ENCODE measurements at places on chromosomes 2 and 18. TPM values are rescaled to one million over a fixed set of nuclear protein-coding genes. Genes with fewer than 3 reads are reported as not detected.

HTR2B gene
- total RNA-seq = 0.09 TPM

SCG2 gene
- total RNA-seq = not detected

GPR17 gene
- total RNA-seq = not detected

PARD6G gene
- 2.2 TPM for total RNA-seq

DNA sequence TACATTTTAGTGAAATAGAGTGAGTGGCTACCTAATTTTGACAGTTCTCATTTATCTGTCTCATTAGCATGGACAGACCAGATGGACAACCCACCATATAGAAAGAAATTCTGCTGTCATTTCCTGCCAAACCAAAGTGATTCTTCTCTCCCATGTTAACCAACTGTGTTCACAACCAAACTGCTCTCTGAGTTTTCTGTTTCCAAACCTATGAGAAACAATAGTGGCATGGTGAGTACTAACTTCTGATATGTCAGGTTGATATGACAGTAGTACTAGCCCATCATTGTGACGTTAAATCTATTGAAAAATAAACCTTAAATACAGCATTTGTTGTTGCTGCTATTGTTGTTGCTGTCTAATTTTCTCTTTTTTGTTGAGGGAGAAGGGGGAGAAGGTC is 72.7 kb downstream of the IKZF2 start:
- no peak for DNase-seq

LYPD6B gene
- total RNA-seq = 0.14 TPM

DNA sequence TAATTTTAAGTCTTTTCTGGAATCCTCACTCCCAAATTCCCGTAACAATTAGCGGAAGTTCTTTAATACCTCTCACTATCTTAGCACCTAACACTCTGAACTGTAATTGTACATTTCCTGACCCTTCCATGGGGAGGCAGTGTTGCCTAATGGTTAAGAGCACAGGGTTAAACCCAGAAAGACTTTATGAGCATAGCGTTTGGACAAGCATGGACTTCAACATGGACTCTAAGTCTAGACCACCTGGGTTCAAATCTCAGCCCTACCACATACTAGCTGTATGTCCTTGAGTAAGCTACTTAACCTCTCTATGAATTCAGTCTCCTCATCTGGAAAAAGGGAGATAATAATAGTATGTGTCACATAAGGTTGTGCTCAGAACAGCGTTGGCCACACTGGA is 13.0 kb downstream of the ANTXR1 start:
- DNase-seq = no peak

DNA sequence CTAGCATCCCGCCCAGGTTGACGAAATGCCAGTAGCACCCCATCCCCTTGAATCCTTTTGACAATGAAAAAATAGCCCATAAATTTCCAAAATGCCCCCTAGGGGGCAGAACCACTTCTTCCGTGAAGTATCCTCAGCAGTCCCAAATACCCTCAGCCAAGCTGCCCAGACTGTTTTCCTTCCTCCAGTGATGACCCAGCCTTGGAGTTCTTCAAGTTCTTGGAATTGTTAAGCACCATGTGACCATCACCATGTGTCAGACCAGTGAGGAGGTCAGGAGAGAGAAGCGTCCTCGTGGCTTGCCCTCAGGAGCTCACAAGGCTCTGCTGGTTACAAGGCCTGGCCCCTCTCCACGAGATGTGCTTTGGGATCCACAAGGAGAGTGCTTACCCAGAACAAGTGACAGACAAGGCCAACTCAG is 1.4 kb upstream of the SLC23A3 start:
- DNase-seq = no peak
